ENCODE measurements at places on chromosomes 13 and 19.

- DNase-seq, result no peak
Measured at GRCh38 chr19:34228347-34228746, 26.0 kb upstream of the GARRE1 start.

- no peak for DNase-seq
Measured at GRCh38 chr19:29714371-29714952, 599 bp downstream of the C19orf12 start.

DNA sequence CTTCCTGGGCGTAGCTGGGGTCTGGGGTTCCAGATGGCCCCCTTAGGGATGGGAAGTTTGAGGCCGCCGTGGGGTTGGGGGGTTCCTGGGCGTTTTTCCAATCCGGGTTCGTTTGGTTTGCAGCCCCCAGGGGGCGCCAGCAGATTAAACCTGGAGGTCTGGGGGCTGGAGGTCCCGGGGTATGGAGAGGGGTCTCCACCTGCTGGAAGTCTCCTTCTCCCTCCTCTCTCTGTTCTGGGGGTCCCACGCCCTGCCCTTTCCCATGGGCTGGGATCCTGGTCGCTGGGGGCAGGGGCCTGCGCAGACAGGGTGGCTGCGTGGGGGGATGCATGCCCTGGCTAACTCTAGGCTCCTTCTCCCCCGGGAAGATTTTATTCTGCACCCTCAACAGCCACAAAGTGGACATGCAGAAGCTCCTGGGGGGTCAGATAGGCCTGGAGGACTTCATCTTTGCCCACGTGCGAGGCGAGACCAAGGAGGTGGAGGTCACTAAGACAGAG is 899 bp downstream of the GIPC3 start:
- no peak for DNase-seq

- DNase-seq, result no peak
Measured at GRCh38 chr19:17888260-17888659, 16.5 kb downstream of the SLC5A5 start.

DNA sequence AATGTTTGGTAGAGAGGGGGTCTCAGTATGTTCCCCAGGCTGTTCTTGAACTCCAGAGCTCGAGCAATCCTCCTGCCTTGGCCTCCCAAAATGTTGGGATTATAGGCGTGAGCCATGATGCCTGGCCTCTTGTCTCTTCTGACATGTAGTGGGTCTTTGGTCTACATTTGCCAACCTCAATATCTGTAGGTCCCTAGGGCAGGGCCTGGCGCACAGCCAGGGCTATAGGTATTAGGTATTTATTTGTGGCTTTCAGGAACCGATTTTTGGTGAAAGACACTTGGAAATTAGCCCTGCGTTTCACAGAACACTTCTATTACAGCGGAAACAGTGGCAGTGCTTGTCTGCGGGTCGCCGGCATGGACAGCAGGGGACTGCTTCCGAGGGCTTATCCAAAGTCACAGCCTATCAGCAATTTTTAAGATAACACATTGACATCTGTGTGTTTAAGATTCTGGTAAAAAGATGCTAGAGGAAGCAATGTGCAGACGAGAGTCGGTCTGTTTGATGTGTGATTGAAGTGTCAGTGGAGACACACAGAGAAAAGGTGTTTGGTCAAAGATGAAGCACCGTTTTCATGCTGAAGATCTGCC is 14.5 kb downstream of the ZNF536 start:
- no peak for DNase-seq

- no peak for DNase-seq
Measured at GRCh38 chr13:101654883-101655282, 202.4 kb downstream of the ITGBL1 start.

DNA sequence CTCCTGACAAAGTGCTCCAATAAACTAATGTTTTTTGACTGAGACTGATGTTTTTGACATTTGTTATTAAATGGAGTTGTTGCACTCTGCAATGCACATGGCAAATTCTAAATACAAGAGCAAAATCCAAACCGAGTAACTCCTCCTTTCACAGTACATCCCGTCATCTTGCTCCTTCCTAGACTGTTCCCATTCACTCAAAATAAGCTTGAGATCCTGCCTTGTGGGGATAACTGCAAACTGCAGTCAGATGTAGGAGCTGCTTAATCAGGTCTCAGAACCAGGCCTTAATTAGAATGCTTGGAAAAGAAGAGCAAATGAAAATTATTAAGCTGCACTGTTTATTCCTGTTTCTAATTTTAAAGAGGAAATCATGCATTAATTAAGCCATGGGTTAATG is 134.8 kb upstream of the SPRY2 start:
- no peak for DNase-seq

All from stimulated activated CD4-positive, alpha-beta T cell treated with anti-CD3 and anti-CD28 coated beads, Interleukin-4, amount 100 ng/mL, for 48 hours (primary cell).